Kidney (tissue), 22 donors: ENCODE measurements at places on chromosomes 3 and 15.

GRCh38 chr3:16109929-16110328 lies 64.6 kb upstream of the GALNT15 start:
- no peak for DNase-seq

DNA sequence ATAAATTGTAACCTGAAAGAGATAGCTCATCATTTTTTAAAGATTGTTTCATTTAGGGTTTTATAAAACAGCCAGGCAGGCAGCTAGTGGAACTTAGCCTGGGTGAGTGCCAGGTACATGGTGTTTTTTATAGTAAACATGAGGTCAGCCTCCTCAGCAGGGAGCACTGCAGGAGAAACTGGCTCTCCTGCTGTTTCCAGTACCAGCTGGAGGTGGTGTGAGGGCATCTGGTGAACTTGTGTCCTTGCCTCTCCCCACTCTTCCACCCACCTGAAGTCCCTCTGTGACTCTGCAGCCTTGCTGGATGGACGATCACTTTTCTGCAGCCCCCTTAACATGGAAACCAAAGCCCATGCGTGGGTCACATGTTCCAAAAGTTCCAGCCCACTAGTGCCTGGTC lies 128.4 kb downstream of the FAM174B start:
- DNase-seq = no peak

GRCh38 chr3:159804726-159805410 lies 183.8 kb upstream of the IL12A start:
- DNase-seq = peak; percentile 59

GRCh38 chr3:115685097-115685496 lies 61.8 kb downstream of the GAP43 start:
- DNase-seq = no peak

GRCh38 chr3:24944805-24945520 lies 450.3 kb upstream of the THRB start:
- no peak for DNase-seq

GRCh38 chr15:43361313-43361903 lies 9.4 kb downstream of the ZSCAN29 start:
- no peak for DNase-seq

GRCh38 chr3:139672884-139673283 lies 4.9 kb downstream of the NMNAT3 start:
- no peak for DNase-seq

DNA sequence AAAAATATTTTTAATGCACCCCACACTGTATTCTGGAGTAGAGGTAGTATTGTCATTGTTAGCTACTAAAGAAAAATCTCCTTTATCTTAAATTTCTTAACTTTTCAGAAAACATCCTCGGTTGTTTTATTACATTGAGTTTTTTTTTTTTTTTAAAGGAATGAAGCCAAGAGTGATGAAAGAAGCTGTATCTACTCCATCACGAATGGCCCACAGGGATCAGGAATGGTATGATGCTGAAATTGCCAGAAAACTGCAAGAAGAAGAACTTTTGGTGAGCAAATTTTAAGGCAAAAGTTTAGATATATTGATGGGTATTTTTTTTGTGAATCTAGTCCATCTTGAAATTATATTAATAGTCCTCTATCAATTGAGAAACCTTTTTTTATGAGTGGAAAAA lies 49.7 kb upstream of the UTS2B start:
- DNase-seq = no peak

- peak; percentile 88 for DNase-seq
Observed at GRCh38 chr3:128488991-128489673, 3.9 kb downstream of the GATA2 start.

GRCh38 chr3:23856286-23856685 lies 50.5 kb downstream of the UBE2E1 start:
- no peak for DNase-seq

- DNase-seq = no peak
Observed at GRCh38 chr15:62797171-62797570, 245.4 kb upstream of the TPM1 start.

GRCh38 chr15:80669663-80670273 lies 25.3 kb upstream of the ABHD17C start:
- DNase-seq = no peak

GRCh38 chr15:29222129-29222853 lies 47.3 kb downstream of the NSMCE3 start:
- no peak for DNase-seq

DNA sequence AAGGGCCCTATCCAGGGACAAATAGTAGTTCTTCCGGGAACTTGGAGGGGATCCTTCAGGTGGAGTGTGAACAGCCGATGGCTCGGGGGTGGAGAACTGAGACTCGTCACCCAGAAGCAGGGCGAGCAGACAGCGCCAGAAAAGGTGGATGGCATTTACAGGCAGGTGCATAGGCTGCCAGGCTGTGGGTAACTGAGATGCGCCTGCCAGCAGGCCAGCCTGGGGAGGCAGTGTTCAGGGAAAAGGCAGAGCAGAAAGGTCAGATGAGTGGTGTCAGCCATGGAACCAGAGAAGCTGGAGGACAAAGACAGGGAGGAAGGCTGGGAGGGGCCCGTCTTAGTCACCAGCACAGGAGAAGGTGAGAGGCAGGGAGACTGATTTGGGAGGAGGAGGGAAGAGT lies 53.0 kb upstream of the SEC22A start:
- no peak for DNase-seq

GRCh38 chr15:25060996-25061620 lies 106.3 kb downstream of the SNRPN start:
- DNase-seq = peak; percentile 28

- no peak for DNase-seq
Observed at GRCh38 chr3:78314327-78314726, 1274.4 kb downstream of the ROBO2 start.

- no peak for DNase-seq
Observed at GRCh38 chr3:94573337-94573736, 510.5 kb downstream of the NSUN3 start.

DNA sequence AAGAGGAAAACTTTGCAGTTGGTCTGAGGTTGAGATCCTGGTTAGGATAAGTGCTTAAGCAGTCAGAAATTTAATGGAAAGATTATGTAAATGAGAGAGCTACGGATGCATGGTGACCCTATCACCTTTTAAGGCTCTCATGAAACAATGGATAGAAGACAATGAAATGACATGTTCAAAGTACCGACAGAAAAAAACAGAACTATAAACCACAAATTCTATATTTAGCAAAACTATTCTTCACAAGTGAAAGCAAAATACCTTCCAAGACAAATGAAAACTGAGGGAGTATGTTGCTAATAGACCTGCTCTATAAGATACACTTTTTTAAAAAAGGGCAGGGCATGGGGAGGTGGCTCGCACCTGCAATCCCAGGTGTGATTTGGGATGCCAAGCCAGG lies 32.2 kb downstream of the DNAAF4 start:
- no peak for DNase-seq

- no peak for DNase-seq
Observed at GRCh38 chr3:112685420-112685819, 44.5 kb upstream of the CCDC80 start.

- peak; percentile 88 for DNase-seq
Observed at GRCh38 chr3:187679638-187680396, 9.6 kb upstream of the SST start.

- DNase-seq = no peak
Observed at GRCh38 chr3:20480786-20481365, 294.9 kb upstream of the SGO1 start.

GRCh38 chr3:130227540-130227939 lies 117.9 kb upstream of the COL6A5 start:
- DNase-seq = no peak

DNA sequence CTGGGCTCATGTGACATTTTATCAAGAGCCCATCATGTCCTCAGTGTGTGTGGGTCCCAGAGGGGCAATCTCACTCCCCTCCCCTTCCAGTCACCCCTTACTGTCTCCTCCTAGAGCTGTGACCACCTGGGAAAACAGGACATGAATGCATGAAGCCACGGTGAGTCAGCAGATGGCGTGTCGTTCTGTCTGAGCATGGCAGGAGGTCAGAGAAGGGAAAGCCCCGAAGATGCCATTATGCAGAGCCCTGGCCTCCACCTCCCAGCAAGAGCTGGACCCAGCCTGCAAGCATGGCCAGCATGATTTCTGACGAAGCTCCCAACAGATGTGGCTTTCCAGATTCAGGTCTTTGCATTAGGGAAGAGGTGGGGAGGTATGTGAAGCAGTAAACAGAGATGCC lies 118.5 kb downstream of the TLE3 start:
- no peak for DNase-seq

DNA sequence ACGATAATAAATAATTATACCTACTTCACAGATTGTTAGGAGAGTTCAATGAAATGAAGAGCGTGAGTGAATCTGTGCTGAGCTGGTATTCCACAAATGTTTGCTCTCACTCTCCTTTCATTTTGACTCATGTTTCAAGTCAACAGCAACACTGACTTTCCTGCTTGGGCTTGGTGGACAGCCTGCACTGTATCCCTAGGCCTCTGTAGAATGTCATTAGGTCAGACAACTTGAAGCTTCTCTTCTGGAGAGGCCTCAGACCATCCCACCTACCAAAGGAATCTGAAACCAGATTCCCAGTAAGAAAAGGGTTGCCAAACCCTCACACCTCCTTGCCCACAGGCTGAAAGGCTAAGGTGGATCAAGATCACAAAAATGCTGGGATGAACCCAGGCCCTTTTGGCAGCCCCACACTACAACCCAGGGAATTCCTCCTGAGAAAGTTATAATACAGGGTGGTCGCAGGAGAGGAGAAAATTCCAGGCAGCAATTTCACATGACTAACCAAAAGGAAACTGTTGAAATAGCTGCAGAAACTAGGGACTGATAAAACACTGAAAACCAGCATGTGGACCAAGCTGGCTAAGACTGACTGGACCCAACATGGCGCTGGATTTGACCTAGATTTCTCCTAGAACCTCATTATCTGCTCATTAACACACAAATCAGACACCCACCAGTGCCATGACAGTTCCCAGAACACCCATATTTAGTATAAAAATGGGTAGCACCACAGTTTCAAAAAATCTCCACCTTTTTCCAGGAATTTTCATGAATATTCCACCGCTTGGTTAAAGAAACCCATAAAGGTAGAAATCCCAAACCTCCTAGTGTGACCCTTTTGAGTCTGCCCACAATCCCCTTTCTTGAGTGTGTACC lies 57.0 kb upstream of the ZNF148 start:
- no peak for DNase-seq

- no peak for DNase-seq
Observed at GRCh38 chr3:125072301-125072700, 16.5 kb upstream of the HEG1 start.

DNA sequence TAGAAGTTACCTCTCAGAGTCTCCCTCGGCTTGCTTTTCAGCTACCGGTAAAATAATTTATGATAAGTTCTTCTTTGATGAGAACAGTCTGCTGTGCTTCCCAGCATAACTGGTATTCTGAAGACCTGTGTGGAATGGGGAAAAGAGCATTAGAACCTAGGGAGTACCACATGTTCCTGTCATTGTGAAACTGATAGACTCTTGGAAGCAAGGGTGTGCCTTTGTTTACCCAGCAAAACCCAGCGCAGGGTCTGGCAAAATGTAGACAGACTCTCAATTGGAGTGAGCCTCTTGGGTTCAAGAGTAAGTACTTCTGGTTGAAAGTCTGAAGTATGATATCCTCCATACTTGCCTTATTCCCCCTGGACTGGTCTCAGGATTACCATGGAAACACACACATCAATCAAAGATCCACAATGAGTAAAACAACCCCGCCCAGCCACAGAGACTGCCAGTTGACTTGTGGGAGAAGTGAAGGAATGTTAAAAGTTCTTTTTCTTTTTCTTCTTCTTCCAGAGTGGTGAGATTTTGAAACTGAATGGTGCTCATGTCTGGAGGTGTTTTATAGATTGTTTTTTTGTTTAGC lies 652.4 kb upstream of the NAALADL2 start:
- no peak for DNase-seq

- DNase-seq = no peak
Observed at GRCh38 chr3:102189541-102189940, 245.3 kb upstream of the ZPLD1 start.

- DNase-seq = no peak
Observed at GRCh38 chr3:46824211-46824970, 38.9 kb downstream of the MYL3 start.

DNA sequence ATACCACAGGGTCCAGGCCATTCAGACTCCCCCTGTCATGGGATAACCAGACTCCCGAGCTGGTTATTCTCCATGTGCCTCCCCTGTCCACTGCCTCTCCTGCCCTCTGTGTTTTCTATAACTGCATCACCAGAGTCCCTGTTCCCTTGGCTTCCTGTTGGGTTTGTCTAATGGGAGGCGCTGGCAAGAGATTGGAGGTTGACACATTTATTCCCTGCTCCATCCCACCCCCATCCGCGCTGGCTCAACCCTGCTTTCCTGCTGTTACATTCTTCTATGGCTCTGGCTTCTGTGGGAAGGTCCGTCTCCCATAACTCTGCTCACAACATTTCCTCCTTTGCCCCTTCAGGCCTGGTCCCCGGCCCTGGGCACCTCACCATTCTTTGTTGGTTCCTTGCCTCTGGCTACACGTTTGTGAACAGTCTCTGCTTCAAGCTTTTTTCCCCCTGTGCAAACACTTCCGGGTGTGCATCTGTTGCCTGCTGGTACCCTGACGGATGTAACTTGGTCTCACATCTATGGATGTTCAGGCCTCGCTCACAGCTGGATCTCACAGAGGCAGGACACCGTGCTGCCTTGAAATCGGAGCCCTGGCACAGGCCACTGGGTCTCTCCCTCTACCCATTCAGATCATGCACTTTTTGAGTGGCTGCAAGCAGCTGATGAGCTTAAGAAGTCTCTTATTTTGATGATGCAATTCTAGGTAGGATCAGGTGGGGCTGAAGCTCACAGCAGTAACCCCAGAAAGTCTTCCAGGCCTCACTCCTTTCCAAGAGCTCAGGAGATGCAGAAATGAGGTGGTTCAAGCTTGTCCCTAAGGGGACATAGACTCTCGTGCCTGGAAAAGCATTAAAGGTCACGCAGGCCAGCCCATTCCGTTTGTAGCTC lies 68.6 kb upstream of the ATP13A3 start:
- no peak for DNase-seq

DNA sequence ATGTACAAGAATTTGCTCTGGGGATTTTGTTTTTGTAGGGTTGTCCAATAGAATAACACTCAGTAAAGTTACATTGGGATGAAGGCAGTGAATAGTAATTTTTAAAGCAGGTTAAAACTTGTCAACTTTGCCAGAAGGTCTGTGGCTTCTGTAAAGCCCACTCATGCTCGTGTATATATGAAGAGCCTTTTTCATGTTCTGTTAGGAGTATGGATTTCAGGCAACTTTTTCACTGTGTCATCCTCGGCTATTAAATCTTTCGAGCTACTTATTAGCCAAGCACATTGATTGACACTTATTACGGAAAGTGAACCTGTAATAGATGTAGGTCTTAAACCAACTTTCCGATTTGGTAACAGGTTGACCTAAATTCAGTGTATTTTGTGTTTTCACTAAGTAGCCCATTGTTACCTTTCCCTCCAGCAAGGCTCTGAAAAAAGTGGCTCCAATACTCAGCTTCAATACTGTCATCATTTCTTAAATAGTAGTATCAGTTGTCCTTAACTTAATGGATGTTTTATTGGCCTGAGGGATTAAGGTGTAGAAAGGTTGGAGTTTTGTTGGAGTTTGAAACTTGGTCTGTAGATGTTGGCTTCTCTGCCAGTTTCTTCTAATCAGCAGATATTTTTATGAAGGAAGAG lies 1.7 kb downstream of the PAK2 start:
- DNase-seq = no peak
